Activated naive CD4-positive, alpha-beta T cell (primary cell): ENCODE measurements at places on chromosomes 12 and 14.

DNA sequence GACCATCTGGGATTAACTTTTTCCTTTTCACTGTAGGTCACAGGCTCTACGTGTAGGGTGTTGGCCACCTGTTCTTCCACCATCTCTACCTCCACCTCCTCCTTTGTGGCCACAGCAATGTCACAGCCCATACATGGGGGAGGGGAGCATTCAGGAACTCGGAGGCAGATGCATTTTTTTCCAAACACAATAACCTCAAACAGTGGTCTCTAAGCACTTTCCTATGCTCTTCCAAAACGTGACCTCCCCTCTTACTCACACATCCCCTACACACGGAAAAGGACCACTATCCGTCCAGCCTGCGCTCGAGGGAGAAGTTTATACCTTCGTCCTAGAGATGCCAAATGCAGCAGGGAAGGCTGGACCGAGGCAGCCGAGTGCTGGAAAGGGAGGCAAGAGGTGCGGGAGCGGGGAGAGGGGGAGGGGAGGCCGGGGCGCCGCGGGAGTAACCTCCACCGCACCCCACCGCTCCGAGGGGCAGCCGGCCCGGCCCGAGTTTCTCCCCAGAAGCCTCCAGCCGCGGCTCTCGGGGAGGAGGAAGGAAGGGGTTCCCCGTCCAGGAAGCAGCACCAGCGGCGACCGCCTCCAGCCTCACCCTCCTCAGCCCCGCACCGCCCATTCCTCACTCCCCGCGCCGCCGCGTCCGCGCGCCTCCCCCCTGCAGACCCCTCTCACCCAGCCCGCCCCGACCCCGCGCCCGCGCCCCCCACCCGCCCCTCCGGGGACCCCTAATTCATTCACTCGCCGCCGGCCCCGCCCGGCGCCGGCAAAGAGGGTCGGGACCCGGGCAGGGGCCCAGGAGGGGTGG, 594 bp downstream of the KRAS start:
- peak; percentile 22 for DNase-seq

GRCh38 chr12:38884666-38885065, 20.7 kb downstream of the CPNE8 start:
- DNase-seq: no peak

GRCh38 chr14:36222952-36223468, 46.5 kb upstream of the PTCSC3 start:
- no peak for DNase-seq

DNA sequence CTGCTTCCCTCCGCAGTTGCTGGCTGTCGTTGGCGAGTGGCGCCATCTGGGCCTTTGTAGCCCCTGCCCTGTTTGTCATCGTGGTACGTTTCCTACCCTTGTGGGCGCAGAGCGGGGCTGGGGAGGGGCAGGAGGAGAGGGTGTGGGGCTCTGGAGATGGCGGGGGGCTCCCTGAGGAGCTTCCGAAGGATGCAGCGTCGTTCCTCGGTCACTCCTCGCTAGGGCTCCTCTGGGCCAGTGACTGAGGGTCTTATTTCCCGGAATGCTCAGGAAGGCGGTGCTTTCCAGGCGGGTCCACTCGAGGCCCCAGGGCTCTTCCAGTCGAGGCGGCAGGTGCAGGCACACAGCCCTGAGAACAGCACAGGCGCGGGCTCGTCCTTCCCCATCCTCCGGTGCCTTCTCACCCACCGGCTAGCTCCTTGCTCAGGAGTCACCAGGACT, 167.1 kb downstream of the ADGRD1 start:
- no peak for DNase-seq

DNA sequence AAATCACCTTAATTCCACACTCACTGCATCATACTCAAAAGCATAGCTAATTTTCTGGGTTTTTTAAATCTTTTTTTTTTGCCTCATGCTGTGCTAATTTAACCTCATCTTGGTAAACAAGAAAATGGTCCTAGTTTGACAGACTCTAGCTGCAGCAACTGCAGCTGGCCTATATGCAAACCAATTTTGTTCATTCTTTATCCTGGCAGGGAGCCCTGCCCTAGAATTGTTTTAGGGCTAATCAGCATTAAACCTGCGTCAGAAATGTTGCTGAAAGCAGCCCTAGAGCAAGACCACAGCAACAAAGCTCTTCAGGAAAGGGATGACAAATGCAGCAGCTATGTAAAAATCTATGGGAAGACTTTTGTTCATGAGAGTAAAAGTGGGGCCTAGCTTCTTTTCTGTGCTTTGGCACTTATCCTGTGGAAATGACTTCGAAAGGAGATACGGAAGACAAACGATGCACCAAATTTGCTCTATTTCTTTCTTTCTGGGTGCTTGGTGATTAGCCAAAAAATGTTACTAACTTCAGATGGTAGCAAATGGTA, 72.2 kb downstream of the DENND5B start:
- DNase-seq: no peak

DNA sequence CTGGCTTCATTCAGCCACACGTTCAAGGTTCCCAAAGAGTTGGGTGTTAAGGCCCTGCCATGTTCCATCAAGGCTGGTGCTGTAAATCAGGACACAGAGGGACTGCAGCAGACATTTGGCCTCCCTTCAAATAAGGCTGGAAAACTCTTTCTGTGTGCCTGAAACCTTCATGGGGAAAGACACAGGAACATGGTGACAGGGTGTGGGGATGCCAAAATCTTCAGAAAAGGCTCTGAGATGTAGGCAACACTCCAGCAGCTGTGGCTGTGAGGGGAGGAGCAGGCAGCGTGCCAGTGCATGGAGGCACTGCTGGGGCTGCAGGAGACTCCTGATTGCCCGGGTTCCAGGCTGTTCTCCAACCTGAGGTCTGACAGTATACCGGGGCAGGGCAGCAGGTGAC, 15.0 kb downstream of the POMT2 start:
- DNase-seq: no peak

GRCh38 chr12:6375269-6376078, at the start of gene SCNN1A:
SCNN1A (minus strand) TSS chr12:6375563; CDS start chr12:6374783, 780 bp downstream.
- DNase-seq: no peak

DNA sequence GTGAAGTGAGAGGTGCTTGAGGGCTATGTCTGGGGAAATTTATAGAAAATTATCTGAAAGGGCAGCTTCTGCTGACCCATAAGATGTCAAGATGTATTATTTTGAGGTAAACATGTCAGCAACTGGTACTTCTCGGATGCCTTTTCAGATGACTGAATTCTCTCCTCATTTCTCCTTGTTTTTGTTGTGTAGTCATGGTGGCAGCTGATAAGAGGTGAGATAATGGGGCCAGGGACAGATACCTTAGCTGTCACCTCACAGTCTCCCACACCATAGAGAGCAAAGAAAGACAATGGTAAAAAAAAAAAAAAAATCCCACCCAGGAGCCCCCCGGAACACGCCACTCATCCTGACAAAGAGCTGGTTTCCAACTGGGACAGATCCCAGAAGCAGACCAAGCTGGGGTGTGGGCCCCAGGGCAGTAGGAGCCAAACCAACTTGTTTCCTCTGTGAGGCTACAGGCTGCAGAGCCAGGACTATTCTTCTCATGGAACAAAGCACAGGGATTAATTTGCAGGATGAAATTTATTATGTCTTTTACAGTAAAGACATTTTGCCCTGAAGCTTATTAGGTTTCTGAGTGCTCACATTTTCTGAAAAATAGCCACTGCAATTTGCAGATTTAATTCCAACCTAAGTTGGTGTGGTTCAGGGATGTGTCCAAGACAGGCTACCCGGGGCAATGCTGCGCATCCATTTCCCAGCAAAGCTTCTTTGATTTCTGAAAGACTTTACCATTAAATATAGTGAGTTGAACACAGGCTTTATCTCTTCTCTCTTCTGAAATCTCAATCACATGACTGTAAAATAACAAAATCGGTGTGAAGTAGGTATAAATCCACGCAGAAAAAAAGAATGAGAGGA, 52.2 kb downstream of the NDUFA12 start:
- DNase-seq: no peak

GRCh38 chr12:93403988-93404803, 26.5 kb downstream of the NUDT4 start:
- no peak for DNase-seq

GRCh38 chr12:93912086-93912733, 235.0 kb downstream of the CRADD start:
- no peak for DNase-seq

- no peak for DNase-seq
Observed at GRCh38 chr12:121175383-121176119, 34.4 kb upstream of the P2RX4 start.

GRCh38 chr12:70948976-70949336, 28.4 kb upstream of the PTPRR start:
- no peak for DNase-seq

GRCh38 chr14:69593018-69593677, 18.2 kb upstream of the SUSD6 start:
- DNase-seq: no peak

GRCh38 chr12:106112145-106112821, 26.5 kb downstream of the NUAK1 start:
- DNase-seq: no peak

DNA sequence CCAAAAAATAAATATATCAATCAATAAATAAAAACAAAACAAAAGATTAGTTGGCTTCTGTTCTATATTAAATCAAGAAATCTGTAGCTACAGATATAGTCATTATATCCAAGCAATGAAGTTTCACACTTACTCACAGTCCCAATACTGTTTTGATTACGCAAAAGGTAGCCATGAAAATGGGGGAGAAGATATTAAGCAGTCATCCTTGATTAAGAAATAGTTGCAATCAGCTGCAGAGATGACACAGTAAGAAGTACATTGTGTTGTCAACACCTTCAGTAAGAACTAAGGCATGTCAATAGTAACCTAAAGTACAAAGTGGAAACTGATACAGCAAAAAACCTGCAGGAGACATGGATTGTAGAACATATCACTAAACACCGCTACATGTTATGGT, 11.0 kb upstream of the RHOJ start:
- no peak for DNase-seq

DNA sequence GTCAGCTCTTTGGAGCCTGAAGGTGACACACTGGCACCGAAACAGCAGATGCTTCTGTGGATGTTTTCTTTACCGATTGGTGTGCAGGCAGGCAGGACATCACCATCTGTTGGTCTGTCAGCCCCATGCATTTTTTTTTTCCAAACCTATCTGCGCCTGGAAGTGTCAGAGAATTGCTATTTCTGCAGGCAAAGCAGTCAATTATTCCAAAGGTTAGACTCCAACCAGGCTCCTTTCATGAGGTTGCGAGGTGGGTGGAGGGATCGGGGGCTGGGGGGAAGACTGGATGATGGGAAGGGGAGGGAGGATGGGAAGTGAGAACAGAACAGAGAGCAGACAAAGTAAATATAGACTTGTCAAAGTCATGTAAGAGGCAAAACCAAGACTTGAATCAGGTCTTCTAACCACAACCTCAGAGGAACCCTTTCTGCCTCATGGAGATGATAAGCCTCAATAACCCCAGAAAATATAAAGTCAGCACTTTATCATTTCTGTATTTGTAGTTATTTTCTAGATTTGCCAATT, 117.7 kb downstream of the OTOGL start:
- DNase-seq: no peak

- DNase-seq: no peak
Observed at GRCh38 chr12:132490422-132491137, 629 bp downstream of the FBRSL1 start.

- no peak for DNase-seq
Observed at GRCh38 chr12:26728205-26729050, 104.6 kb downstream of the ITPR2 start.

- no peak for DNase-seq
Observed at GRCh38 chr12:91397866-91398532, 215.4 kb upstream of the DCN start.

- DNase-seq: no peak
Observed at GRCh38 chr14:49493557-49493956, 92.6 kb downstream of the RPS29 start.

DNA sequence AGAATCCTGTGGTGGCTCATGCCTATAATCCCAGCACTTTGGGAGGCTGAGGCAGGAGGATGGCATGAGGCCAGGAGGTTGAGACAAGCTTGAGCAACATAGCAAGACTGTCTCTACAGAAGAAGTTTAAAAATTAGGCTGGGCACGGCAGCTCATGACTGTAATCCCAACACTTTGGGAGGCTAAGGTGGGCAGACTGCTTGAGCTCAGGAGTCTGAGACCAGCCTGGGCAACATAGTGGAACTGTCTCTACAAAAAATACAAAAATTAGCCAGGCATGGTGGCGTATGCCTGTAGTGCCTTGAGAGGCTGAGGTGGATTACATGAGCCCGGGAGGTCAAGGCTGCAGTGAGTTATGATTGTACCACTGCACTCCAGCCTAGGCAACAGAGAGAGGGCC, 998 bp upstream of the CYP27B1 start:
- DNase-seq: no peak

DNA sequence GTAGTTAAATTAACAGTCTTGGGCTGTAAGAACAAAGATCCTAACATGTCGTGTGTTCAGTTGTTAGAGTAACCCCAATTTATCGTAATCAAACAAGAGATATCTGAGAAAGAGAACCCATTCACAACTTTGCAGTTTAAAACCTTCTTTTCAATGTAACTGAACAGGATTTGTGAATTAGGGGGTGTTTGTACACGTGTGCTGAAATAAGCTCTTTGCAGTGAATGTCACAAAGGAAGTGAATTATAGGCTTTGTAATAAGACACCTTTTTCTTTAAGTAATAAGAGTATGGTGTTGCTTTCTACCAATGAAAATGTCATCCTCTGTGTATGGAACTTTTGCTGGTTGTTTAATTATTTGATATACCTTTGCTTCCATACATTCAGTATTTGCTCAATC, 114.0 kb downstream of the ALX1 start:
- DNase-seq: no peak

GRCh38 chr12:3296409-3296701, 194.6 kb upstream of the PRMT8 start:
- no peak for DNase-seq

DNA sequence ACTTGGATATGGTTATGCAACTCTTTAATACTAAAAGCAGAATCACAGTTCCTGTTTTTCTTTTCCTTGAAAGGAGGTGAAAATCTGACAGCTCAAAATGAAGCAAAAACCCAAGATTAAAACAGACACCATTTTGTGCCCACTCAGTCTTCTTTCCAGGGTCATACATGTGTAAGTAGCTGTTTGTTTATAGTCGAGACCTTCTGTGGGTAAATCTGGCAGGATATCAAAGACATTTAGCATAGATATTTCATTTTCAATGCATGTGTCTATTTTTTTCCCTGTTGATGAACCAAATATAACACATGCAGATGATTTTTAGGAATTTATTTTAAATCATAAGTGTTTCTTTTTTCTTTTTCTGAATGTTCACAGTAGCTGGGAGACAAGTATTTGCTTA, 398.8 kb downstream of the FOXG1 start:
- no peak for DNase-seq

DNA sequence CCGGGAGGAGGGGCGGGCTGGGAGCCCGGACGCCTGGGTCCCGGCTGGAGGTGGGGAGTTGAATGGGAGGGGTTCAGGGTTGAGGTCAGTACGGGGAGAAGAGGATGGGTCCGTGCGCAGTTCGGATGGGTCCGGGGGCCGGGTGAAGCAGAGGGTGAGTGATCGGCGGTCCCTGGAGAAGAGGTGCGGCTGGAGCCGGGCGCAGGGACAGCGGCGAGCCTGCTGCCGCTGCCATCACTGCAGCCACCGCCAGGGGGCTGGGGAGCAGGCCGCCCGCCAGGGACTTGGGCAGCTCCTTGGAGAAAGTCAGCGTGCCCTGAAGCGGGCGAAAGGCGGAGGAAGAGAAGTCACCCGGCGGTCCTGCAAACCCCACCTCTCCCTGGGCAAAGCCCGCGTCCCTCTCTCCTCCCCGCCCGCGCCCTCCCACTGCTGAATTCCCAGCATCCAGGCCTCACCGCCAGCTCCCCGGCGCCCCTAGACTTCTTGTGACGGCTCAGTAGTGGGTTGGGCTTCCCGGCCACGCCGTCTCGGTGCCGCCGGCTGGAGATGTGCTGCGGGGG, 6.0 kb upstream of the GPR84 start:
- DNase-seq: peak; percentile 12
